ENCODE measurements at places on chromosomes 12 and 14. TPM values are rescaled to one million over a fixed set of nuclear protein-coding genes. Genes with fewer than 3 reads are reported as not detected.

NTN4 gene
- 72.4 TPM for total RNA-seq

LRTM2 gene
- total RNA-seq = not detected

DNA sequence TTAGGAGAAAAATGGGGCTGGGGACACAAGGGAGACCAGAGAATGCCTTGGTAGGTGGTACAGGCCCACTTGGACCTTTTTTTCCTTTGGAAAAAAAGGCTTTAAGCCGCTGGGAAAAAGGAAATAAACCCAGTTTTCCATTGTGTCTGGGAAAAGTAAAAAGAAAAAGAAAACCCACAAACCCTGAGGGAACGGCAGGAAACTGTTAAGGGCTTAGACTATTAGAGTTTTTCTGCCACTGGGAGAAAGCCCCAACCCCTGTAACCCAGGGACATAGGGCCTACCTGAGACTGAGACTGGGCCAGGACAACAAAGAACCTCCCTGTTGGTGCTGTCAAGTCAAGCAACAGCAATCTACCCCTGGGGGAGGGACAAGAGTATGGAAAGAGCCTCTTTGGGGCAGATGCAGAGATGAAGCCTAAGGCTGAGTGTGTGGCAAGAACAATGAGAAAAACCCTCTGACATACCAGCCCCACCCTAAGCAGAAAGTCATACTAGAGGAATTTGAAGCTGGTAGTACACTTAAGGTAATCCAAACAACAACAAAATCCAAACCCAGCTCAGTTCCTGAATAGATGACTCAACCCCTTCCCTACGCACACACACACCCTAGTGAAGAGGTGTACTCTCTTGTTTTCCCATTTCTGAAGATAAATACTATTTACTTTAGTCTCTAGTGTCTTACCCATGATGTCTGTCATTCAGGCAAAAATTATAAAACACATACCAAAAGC, 22.8 kb downstream of the ATF1 start:
- DNase-seq = no peak

DNA sequence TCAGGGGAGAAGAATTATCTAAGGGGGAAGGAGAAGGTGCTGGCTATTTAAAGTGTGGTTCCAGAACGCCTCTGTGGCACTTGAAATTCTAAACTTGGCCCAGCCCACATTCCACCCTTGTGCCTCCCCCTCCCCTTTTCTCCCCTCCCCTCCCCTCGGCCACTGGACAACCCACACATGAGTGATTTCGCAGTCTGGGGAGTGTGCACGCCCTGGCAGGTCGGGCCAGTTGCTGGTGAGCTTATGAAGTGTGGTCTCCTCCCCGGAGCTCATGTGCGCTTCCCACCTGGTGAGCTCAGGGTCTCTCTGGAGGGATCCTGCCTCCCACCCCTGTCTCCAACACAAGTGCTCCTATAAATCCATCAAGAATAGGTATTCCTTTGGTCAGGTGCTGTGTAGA, at the start of gene SLC6A13:
SLC6A13 (minus strand) TSS at position 20 of the 400 bp plus-strand sequence. CDS start 2,784 bp downstream, outside the sequence.
- peak; percentile 48 for DNase-seq

- DNase-seq = peak; percentile 85
Measured at GRCh38 chr12:131132118-131132892, 178.6 kb downstream of the ADGRD1 start.

DNA sequence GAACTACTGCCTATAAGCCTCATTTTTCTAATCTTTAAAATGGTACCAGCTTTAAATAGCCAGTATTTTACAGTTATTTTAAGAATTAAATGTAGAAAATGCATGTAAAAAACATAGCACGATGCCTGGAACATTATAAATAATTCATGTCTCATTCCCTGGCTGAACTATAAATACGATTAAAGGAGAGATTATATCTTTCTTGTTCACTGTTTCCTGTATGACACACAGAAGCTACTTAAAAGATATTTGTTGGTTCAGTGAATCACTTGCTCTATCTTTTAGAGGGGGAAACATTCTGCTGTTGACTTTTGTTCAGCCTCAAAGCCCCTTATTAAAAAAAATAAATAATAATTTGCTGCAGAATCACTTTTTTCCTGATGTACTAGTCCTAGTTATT, 406.9 kb downstream of the LRFN5 start:
- no peak for DNase-seq
